ENCODE measurements at places on chromosomes 3 and 15.

GRCh38 chr15:81183439-81183775 lies 13.3 kb upstream of the IL16 start:
- no peak for DNase-seq

- DNase-seq: no peak
Measured at GRCh38 chr3:13717222-13717895, 162.5 kb downstream of the WNT7A start.

DNA sequence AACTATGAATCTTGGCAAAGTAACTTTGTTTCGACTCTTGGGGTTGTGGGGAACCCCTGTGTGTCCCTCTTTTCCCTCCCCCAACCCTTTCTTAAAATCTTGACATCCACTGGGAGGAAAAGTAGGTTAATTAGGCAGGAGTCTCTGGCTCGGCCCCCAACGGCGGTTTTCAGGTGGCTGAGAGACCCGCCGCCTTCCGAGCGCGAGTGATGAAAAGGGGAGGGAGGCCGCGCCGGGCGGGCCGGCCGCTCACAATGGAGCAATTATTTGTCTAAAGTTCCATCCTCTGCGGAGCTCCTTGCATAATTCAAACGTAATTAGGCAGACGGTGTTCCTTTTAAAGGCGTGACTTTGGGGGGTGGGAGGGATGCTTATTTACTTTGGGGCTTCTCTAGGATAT lies 51.7 kb downstream of the ZIC4 start:
- DNase-seq: no peak

DNA sequence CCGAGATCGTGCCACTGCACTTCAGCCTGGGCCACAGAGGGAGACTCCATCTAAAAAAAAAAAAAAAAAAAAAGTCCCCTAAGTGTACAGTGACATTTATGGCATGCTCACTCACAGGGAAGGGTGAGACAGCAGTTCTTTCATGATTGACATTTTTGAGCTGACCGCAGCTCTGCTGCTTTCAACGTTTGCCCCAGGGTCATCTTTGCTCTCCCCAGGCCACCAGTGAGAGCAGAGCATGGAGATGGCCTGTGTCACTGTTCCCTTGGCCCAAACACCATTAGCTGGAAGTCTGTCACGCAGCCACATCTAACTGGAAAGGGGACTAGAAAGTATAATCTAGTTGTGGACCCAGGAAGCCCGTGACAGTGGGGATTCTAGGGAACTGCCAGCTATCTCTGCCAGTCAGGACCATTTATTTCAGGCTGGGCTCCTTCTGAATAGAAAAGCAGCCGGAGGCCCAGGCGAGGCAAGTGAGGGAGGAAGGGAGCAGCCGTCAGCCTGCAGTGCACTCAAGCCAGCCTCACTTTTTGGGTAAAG lies 193.4 kb upstream of the HES1 start:
- no peak for DNase-seq

DNA sequence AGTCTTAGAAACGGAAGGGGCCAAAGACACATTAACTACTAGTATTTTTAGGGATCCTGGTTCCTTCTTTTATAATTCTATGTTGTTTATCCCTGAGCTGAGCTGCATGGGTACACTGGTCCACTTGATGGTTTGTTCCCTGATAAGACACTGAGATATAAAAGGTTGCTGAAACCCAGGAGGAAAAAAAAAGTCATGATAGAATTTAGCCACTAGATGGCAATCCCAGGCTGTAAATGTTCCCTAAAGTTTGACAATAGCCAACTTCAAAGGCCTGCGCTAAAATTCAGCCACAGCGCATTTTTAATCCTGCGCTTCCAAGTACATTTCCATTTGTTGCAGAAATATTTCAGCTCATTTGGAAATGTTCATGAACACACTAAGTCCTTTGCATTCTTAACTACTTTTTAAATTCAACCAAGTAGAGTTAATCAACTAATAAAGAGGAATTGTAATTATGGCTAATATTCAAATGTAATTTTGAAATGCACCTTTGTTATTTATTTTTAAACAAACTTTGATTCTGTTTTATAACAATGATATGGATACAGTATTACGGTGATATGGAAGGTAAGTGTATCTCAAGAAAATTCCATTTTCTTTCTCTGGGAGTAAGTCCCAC lies 249.3 kb upstream of the FEZF2 start:
- peak; percentile 16 for DNase-seq

GRCh38 chr15:76393614-76394013 lies 57.0 kb downstream of the ISL2 start:
- DNase-seq: no peak

GRCh38 chr3:190532731-190533203 lies 18.9 kb downstream of the IL1RAP start:
- DNase-seq: no peak

DNA sequence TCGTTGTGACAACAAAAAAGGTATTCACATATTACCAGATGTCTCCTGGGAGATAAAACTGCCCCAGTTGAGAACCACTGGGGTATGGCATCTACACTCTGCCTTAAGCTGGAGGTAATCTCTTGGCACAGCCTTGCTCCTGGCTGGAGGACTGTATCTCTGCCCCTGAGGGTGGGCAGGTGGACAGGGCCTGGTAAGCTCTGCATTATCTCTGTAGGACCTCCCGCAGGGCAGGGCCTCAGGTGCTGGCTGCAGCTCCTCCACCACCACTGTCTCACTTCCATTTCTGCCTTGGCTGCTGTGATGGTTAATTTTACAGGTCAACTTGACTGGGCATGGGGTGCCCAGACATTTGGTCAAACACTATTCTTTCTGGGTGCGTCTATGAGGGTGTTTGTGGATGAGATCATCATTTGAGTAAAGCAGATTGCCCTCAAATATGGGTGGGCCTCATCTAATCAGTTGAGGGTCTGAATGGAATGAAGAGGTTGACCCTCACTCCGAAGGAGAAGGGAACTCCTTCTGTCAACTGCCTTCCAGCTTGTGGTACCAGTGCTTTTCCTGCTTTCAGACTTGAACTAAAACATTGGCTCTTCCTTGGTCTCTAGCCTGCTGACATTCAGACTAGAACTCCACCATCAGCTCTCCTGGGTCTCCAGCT lies 9.8 kb upstream of the RHCG start:
- no peak for DNase-seq

DNA sequence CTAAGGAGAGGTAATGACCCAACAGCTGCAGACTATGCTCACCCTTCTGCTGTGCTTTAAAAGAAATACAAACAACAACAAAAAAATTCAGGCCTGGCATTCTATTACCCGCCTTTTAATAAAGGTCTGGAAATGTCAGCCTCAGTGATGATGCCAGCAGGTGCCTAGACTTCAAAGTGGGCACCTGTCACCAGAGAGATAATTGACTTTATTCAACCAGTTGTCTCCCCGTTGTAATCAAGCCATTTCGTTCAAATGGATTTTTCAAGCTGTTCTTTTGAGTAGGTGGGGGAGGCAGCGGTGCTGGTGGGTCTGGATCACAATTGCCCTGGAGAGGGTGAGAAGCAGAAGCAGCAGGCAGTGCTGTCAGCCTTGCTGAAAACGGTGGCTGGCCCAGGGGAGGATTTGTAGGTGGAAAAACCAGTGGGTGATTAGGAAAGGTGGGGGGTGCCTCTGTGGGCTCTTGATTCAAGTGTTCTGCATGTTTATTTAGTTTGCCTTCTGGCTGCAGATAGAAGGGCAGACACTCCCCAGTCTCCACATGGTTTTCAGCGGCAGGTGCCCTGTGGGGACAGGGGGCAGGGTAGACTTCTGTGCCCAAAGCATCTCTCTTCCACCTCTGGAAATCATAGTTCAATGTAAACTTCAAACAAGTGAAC lies 300.2 kb upstream of the SLCO3A1 start:
- no peak for DNase-seq

GRCh38 chr3:67196677-67197076 lies 198.6 kb downstream of the KBTBD8 start:
- no peak for DNase-seq

GRCh38 chr3:168049367-168049974 lies 46.3 kb downstream of the GOLIM4 start:
- DNase-seq: no peak

DNA sequence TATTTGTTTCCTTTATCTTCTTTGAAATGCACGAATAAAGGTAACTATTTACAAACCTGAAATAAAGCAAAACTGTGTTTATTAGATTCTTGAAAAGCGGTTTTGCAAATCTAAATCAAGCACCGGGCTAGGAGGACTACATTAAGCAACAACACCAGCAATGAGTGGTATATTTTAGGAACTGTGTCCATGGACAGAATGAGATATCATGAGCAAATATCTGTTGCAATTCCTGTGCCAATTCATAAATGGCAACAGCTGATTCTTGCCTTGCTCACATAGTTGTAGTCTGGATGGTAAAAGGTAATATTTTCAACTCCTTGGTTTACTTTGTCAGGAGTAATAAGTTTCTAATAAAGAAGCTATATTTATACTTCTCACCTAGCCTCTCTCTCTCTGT lies 403.3 kb downstream of the LPP start:
- DNase-seq: no peak

GRCh38 chr3:46076606-46077005 lies 49.3 kb upstream of the XCR1 start:
- no peak for DNase-seq

DNA sequence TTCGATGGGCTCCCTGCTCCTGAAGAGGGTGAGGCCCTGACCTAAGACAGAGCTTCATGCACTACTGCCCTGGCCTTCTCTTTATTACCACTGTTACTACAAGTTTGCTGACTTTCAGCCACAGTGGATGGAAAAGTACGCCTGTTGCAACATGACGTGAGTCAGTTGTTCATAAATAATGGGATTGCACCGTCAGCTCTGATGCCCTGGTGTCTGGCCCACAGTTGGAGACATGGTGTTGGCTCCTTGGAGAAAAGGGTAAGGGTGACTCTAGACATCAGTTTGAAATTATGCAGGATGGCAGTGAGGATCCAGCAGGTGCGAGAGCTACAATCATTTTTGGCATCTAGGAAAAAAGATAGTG lies 5.5 kb downstream of the PAQR5 start:
- DNase-seq: no peak

DNA sequence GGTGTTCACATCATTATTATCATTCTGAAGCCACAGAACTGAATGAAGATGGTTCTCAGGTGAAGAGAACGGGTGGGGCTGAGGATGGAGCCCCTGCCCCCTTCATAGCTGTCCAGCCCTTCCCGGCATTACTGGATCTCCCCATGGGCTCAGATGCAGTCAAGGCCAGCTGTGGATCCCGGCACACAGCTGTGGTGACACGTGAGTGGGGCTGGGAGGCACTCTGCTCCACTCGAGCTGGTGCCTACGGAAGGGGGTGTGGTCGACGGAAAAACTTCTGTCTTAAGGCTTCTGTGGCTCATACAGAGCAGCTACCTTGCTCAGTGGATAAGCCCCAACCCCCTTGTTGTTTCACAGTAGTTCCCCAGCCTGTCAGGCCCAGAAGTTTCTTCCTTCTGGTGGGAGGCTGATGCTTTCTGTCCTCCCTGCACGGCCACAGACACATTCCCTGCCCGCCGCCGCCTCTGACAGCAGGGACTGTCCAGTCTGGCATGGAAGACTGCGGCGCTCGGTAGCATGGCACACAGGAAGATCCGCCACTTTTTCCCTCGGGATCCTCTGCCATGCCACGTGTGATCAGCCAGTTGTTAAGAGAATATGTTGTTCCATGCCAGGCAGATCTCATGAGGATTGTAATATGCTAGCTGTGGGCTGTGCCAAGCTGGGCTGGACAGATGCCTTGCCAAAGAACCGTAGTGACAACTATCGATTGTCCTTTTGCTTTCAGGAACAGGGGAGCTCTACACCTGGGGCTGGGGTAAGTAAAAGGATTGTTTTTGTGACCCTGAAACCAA lies 5.8 kb downstream of the RCCD1 start:
- no peak for DNase-seq
